ENCODE measurements at places on chromosomes 6 and 20.

DNA sequence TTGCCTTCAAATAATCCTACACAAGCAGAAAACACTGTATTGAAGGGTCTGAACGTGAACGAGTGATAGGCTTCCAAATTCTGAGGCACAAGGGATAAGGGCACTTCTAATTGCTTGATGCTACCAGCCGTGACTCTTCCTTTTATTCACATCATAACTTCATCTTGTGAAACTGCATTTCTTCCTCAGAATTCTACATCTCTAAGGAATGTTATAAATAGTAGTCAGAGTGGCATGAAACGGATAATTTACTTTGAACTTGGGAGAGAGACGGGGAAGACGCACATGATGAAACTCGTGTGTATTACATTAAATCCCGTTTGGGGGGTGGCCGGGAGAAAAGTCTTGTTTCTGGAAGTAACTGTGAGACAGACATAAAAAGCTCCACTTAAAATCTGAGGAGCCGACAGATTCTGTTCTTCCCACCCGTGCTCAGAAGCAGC is 754 bp downstream of the HDDC2 start:
- DNase-seq = no peak

DNA sequence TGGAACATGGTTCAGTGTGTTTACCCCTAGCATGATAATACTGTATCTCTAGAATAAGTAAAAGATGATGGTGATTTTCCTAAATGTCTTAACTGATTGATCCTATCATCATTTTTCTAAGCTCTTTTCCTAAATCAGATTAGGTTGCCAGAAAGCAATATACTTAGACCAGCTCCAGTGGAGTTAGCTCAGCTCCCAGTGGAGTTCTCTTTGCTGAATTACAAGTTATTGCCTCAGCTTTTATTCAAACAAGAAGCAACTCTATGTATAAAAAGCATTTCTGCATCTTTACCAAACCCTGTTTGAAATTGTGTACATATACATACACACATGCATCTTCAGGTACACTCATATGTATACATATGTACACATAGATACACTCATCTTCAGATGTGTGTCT is 44.9 kb downstream of the SNX9 start:
- DNase-seq = no peak

- no peak for DNase-seq
Observed at GRCh38 chr6:143471822-143472221, 21.2 kb downstream of the PEX3 start.

GRCh38 chr6:43088654-43089056 is 12.5 kb downstream of the PTK7 start:
- DNase-seq = no peak

- DNase-seq = peak; percentile 18
Observed at GRCh38 chr20:49207076-49207475, 12.1 kb upstream of the DDX27 start.

- no peak for DNase-seq
Observed at GRCh38 chr6:43359381-43359780, 10.1 kb downstream of the ZNF318 start.

GRCh38 chr6:43490523-43490939 is 13.2 kb downstream of the TJAP1 start:
- DNase-seq = no peak

GRCh38 chr20:35561268-35561667 is 19.4 kb downstream of the ERGIC3 start:
- no peak for DNase-seq

- no peak for DNase-seq
Observed at GRCh38 chr20:59682603-59683002, 78.3 kb downstream of the PHACTR3 start.

GRCh38 chr6:24672620-24673182 is 5.8 kb downstream of the ACOT13 start:
- DNase-seq = no peak

DNA sequence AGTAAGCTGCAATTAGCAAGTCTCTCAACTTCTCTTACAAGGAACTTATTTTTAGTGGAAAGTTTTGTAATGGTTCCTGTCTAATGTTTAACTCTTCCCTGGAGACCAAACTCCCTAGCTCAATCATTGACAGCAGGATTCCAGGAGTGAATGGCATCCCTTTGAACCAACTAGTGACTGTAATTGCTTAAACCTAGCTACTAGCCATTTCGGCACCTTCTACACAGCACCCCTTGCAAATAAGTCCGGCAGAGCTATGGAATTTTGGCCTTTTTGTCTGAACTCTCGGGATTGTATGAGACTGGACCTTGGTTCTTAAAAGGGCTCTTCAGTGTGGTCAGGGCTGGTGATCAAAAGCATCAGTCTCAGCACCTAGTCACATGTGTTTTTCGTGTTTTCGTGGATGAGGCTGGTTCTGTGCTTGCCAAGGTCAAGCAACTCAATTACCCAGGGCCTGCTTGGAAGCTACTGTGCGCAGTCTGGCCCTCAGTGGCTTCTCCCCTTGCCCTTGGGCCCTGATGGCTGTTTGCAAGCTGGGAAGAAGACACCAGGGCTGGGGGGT is 135.3 kb upstream of the NEDD9 start:
- DNase-seq = no peak

- no peak for DNase-seq
Observed at GRCh38 chr20:63117151-63117550, 98.8 kb downstream of the YTHDF1 start.

DNA sequence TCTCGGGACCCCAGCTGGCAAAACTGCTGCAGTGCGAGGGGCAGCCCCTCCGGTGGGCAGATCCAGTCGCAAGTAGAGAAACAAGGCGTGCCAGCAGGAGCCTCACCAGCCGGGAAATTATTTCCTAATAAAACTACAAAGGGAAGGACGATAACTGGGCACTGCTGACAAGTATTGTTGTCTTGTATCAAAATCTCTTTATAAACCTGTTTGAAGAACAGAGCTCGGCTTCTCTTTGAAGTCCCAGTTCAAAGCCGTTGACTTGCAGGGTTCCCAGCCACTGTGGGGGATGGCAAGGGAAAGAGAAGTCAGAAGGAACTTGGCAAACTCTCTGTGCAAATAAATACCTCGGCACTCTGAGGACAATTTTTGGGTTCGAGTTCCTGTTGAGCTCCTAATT is 504.5 kb downstream of the CD83 start:
- DNase-seq = no peak

DNA sequence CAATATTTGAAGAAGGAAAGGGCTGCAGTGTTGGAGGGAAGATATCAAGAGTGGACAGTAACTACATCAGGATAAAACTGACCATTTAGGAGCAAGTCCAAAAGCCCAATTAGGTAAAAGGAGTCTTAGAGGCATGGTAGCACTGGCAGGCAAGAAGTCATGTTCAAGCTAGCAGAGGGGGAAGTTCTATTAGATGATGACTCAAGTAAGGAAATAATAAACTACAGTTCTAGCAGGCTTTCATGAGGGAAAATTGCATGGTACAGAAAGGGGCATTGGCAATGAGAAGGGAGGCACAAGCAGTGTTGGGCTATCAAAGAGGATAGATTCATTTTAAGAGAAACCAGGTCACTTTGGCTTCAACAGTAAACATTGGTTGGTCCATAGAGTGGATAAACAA is 156.1 kb upstream of the PTPRK start:
- DNase-seq = no peak

DNA sequence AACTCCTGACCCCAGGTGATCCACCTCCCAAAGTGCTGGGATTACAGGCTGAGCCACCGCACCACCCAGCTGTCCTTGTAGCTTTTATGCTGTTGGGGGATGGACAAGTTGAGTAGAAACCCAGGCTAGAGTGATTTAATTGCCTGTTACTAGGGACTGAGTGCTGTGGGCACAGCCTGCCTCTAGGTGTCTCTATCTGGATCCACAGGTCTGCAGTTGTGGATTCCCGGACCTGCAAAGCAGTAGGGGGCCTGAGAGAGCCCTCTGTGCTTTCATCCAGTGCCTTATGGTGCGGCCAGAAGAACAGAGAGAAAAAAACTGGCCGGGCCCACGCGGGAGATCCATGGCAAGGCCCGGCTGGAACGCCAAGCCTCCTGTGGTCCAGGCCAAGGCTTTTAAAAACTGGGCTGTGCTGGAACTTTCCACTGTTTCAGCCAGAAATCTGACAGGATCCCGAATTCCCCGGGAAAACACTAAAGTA is 5.2 kb downstream of the SIRPA start:
- no peak for DNase-seq

- DNase-seq = no peak
Observed at GRCh38 chr6:148551226-148551625, 195.6 kb upstream of the UST start.

GRCh38 chr20:36775826-36776225 is 2.3 kb upstream of the DSN1 start:
- DNase-seq = no peak

DNA sequence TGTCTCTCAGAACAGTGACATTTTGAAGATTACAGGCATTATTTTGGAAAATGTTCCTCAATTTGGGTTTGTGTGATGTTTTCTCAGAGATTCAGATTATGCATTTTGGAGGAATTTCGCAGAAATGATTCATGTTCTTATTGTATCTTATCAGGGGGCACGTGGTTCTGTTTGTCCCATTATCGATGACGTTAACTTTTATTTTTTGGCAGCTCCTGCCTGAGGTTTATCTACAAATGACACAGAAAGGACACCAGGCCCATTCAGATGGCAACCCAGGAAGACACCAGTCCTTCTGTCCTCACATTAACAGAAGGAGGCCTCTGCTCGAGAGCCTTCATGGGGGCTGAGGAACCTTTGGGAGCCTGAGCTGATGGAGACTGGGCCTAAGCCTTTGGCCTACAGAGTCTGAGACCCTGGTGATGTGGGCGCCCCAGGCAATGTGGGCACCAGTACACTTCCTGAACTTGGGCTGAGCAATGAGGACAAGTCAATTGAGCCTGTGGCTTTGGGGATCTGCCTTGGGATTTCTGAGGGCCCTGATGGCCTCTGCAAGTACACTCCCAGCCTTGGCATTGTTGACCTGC is 41.2 kb upstream of the EZR start:
- no peak for DNase-seq

- no peak for DNase-seq
Observed at GRCh38 chr6:100592929-100593328, 128.2 kb upstream of the SIM1 start.

DNA sequence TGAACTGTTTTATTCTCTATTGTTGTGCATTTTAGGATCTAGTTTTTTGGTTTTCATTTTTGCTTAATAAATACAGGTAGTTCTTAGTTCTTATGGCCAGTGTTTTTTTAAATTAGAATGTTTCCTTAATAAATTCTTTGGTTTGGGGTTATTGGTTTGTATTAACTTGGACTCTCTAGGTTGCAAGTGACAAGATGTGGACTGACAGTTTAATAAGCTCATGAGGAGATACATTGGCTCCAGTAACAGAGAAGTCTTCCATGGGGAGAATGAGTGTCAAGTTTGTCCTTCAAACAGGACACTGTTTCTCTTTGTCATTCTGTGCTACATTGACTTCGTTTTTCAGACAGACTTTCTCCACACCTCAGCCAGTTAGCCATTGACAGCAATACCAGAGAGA is 39.7 kb downstream of the SNX9 start:
- no peak for DNase-seq

DNA sequence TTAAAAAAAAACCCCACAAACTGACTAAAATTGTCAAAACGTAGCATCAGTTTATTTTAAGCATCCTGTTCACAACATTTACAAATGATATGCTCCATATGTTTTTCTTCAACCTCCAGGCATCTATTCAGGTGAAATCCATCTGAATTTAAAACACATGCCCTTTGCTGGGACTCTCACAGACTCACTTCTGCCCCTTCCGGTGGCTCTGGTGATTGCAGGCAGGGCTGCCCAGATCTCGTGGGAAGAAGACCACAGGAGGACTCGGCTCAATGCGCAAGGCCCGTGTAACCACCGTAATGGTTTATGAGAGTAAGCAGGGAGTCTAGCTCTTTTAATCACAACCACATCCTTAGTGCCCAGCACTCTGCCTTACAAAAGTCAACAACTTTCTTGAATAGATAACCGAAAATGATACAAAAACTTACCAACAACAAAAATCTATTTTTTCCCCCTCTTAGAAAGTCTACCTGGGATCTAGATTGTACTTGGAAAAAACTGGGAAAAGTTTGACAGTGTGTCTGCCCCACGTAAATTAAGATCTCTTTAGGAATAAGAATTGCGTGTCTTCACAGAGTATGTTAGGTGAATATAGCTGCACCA is 139.1 kb downstream of the KIF16B start:
- DNase-seq = peak; percentile 0

GRCh38 chr6:137200288-137200687 is 18.9 kb downstream of the IFNGR1 start:
- DNase-seq = no peak

- no peak for DNase-seq
Observed at GRCh38 chr6:37804586-37804985, 14.9 kb upstream of the ZFAND3 start.

DNA sequence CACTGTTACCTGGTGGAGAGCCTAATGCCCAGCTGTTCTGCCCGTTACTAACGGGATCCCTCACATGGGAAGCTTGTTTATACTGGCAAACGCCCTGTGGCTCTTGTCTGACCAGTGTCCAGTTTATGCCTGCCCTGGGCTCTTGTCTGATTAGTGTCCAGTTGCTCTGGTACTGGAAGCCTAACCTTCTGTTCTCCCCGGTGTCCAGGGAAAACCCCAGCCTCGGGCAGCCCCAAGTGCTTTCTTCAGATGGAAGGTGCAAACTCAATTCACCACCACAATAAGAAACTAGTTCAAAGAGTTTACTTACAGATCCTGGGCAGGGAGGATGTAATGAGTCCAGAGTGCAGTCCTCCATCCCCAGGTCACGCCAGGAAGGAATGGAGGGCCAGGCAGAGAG is 148.4 kb downstream of the TBXT start:
- DNase-seq = no peak

- DNase-seq = no peak
Observed at GRCh38 chr6:73734832-73735453, 38.9 kb downstream of the CD109 start.

- no peak for DNase-seq
Observed at GRCh38 chr6:106253172-106253571, 72.4 kb downstream of the ATG5 start.

GRCh38 chr6:97066056-97066455 is 141.5 kb downstream of the KLHL32 start:
- no peak for DNase-seq

- DNase-seq = no peak
Observed at GRCh38 chr20:49236301-49236700, 17.1 kb downstream of the DDX27 start.

GRCh38 chr20:41960166-41960565 is 342.0 kb upstream of the CHD6 start:
- no peak for DNase-seq

- no peak for DNase-seq
Observed at GRCh38 chr6:86107985-86108384, 465.3 kb upstream of the SYNCRIP start.

DNA sequence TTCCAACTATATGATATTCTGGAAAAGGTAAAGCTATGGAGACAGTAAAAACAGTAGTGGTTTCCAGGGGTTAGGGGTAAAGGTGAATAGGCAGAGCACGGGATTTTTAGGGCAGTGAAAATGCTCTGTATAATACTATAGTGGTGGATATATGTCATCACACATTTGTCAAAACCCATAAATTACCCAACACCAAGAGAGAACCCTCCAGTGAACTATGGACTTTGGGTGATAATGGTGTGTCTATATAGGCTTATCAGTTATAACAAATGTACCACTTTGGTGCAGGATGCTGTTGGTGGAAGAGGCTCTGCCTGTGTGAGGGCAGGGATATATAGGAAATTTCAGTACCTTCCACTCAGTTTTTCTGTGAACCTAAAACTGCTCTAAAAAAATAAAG is 149.9 kb downstream of the GPX5 start:
- no peak for DNase-seq

Data from CD4-positive, CD25-positive, alpha-beta regulatory T cell (primary cell).